ENCODE measurements at places on chromosomes 1 and 21. TPM values are rescaled to one million over a fixed set of nuclear protein-coding genes. Genes with fewer than 3 reads are reported as not detected.

DMRTA2 gene
- not detected for total RNA-seq

DNA sequence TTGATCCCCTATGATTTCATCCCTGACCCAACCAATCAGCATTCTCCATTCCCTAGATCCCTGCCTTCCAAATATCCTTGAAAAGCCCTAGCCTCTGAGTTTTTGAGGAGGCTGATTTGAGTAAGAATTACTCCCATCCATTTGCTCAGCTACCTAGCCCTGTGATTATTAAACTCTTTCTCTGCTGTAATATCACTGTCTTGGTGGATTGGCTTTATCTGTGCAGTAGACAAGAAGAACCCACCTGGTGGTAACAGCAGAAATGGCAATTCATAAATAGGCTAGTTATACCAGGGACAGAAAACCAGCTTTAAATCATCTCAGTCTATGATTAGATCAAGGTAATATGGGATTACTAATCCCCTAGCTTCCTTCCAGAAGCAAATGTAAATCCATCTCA, 13.0 kb downstream of the IL20 start:
- DNase-seq: no peak

- DNase-seq: no peak
Observed at GRCh38 chr1:78214334-78214733, 168.6 kb downstream of the GIPC2 start.

DNA sequence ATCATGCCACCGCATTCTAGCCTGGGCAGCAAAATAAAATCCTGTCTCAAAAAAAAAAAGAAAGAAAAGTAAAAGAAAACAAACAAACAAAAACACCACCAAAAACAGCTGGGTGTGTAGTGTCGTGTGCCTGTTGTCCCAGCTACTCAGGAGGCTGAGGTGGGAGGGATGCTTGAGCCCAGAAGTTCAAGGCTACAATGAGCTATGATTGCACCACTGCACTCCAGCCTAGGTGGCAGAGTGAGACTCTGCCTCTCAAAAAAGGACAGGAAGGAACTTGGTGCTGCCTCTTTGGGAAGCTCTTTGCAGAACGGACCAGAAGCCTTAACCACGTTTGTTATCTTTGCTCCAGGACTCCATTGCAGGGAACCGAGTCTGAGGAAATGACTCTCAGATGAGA, 11.0 kb downstream of the KIF17 start:
- no peak for DNase-seq

DNA sequence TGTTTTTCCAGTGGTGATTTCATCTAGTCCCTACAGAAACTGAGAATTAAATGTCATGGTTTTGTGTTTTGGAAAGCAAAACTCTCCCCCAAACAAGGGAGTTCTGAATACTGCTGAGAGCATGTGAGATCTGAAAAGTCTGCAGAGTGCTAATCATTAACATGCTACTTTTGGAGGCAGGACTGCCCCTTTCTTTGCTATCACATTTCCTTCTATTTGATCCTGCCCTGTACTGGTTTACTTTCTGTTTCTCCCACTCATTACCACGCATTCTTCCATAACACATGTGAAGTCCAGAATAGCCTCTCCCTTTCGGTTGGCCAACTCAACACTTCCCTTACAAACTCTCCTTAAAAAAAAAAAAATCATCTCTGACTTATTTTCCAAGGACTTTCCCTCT, 63.6 kb downstream of the GADD45A start:
- DNase-seq: no peak

DNA sequence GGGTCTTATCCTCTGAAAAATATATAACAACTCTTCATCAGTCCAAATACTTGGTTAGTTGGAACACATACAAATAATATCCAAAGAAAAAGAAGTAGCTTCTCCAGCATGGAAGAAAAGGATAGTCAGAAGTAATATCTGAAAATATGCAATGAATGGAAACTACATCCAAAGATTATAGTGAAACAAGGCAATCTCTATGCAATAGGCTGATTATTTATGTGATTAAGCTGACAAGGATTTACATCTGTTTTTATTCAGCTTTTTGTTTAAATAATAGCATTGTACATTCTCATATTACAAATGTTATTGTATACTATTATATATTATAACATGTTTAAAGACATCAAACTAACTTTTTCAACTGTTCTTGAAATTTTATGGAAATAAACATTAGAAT, 15.3 kb upstream of the TGFBR3 start:
- no peak for DNase-seq

TMEM183A gene
- 83.6 TPM for total RNA-seq

GRCh38 chr1:14725695-14726094, 127.2 kb downstream of the KAZN start:
- no peak for DNase-seq

C1orf21 gene
- 1.8 TPM for total RNA-seq

GRCh38 chr1:39632682-39633417, 6.6 kb downstream of the HEYL start:
- DNase-seq: no peak

- no peak for DNase-seq
Observed at GRCh38 chr1:187513190-187513589, 684.4 kb downstream of the PLA2G4A start.

CELA3B gene
- not detected for total RNA-seq

DNA sequence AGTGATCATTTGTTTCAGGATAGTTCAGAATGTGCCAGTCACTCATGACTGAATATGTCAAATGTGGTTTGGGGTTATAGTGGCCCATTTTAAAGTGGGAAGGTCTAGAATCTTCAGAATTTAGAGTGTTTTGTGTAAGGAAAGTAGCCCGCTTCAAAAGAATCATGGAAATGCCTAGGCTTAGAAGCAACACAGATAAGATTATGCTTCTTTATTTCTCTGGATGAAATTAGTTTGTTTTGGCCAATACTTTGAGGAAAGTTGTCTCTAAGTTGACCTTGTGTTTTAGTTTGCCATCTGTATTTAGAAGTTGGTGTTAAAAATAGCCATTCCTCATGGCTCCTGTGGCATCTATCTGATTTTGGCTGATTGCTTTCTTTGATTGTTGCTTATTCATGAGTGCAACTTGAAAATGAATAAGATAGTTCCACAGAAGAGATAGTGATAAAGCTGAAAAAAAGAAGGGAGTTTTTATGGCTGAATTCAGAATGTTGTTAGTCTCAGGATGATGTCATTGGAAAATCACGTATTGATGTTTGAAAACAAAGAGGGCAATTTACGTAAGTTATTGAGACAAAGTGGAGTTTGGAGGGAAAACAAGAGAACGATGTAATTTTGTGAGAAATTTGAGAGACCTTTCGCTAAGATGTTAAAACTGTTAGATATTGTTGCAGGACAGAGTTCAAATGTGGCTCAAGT, 71.9 kb downstream of the PLA2G4A start:
- DNase-seq: no peak

DNA sequence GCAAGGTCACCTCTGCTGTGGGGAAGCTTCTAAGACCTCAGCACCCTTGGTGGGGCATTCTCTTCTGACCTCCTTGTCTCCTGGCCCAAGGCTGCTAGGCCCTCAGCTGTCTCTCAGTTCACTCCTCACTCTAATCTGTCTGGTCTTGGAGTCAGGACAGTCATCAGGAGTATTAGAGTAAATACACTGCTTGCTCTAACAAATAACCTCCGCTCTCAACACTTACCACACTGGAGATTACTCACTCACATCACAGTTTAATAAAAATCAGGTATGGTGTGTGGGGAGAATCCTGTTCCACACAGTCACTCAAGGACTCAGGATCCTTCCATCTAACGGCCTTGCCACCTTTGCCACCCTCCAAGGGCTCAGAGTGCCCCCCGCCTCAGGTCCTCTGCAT, 26.6 kb upstream of the TMEM61 start:
- DNase-seq: no peak

- DNase-seq: no peak
Observed at GRCh38 chr1:219575563-219575962, 37.3 kb downstream of the ZC3H11B start.

GRCh38 chr1:6658359-6659060, 33.8 kb downstream of the THAP3 start:
- no peak for DNase-seq

- DNase-seq: no peak
Observed at GRCh38 chr1:47917687-47918086, 79.5 kb downstream of the TRABD2B start.

Data from activated T-helper 1 cell treated with anti-CD3 and anti-CD28 coated beads, Interleukin-12 subunit alpha, Interleukin-12 subunit beta, Interleukin-2, Interleukin-4 antibody, amounts not matched to agents 30 ng/mL and 10 ng/mL and 1 ng/mL, durations not matched to agents 14 hours and 24 hours and 36 hours (primary cell).